ENCODE measurements at places on chromosomes 1 and 21. TPM values are rescaled to one million over a fixed set of nuclear protein-coding genes. Genes with fewer than 3 reads are reported as not detected.

Gene SNX27
- 23.3 TPM for total RNA-seq

Gene CHML
- 15.5 TPM for total RNA-seq

Gene THEMIS2
- total RNA-seq, result 0.88 TPM

Gene CDK18
- 0.57 TPM for total RNA-seq

Gene FCRL2
- total RNA-seq, result not detected

Gene CYP4Z1
- not detected for total RNA-seq

Gene NOTCH2NLA
- total RNA-seq, result 37.0 TPM

Gene C1orf185
- total RNA-seq, result not detected

Gene AMY1C
- total RNA-seq, result not detected

- H3K36me3 ChIP-seq, result no peaks in the 10 kb centered on the region
- H3K27ac ChIP-seq, result no peak overlapping the region
These were observed 6.4 kb upstream of the CGN start for GRCh38 chr1:151504759-151505158.

DNA sequence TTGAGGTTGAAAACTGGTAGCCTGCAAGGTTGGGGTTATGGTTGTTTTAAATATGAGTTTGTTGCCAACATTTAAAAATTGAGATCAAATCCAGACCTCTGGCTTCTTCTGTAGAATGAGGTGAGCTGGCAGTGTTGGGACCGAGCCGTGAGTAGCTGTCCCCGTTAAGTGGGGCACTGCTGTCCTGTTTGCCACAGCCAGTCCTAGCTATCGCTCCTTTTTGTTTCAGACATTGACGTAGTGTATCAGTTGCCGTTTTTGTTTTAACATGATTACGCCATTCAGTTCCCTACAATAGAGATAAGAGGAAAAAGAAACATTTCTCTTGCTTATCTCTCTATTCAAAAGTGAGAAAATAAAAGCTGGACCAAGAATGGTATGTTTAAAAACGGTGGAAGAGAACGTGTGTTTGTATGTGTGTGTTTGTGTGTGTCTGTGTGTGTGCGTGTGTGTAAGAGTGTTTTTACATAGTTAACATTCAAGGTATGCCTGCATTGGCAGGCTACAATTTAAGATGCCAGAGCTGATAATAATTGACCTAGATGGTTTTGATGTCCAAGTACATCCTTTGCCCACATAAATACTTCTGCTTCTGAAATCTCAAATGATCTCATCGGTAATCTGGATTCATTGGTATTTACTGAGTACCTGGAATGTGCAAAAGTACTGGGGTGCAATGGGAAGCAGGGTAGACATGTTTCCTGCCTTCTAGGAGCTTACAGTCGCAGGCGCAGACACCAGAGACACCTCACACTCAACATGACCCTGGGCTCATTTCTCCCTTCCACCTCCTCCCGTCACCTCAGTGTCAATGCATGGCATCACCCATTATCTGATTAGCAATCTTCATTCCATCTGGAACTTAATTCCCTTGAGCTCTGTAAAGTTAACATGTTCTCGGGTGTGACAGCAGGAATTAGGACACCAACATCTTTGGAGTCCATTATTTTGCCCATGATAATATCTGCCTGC, 65.8 kb downstream of the HUNK start:
- H3K27ac ChIP-seq, result no peak overlapping the region
- H3K27me3 ChIP-seq, result peaks cover 2% of the 10 kb centered on the region
- DNase-seq, result no peak
- peaks cover 9% of the 10 kb centered on the region for H3K36me3 ChIP-seq
- H3K4me3 ChIP-seq, result no peak overlapping the region

GRCh38 chr1:214553142-214553710, 1.8 kb upstream of the PTPN14 start:
- peak overlapping the region; percentile 64 for H3K27ac ChIP-seq
- H3K36me3 ChIP-seq, result peaks cover 17% of the 10 kb centered on the region
- no peak for DNase-seq

GRCh38 chr1:196933531-196934189, 9.9 kb upstream of the CFHR2 start:
- no peak for DNase-seq
- H3K27ac ChIP-seq, result no peak overlapping the region
- no peaks in the 10 kb centered on the region for H3K36me3 ChIP-seq
- no peaks in the 10 kb centered on the region for H3K4me1 ChIP-seq

DNA sequence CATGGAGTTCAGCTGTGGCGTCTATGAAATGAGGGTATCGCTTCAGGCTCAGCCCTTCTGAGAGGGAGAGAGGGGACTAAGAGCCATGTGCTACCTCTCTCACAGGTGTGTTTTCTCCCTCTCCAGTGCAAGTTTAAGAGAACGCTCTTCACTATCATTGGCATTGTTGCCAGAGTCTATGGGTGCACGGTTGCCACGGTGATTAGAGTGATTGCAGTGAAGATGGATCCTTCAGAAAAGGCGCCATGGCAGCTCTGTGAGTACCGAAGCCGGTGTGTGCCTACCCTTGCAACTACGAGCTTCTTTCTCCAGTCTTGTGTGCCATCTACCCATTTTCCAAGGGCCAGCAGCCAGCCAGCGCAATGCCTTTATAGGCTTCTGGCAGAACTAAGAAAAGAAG, 290.5 kb downstream of the OMA1 start:
- H3K36me3 ChIP-seq, result no peaks in the 10 kb centered on the region
- no peak overlapping the region for H3K4me3 ChIP-seq
- H3K4me1 ChIP-seq, result no peaks in the 10 kb centered on the region
- peaks cover 12% of the 10 kb centered on the region for H3K27me3 ChIP-seq
- no peak for DNase-seq

GRCh38 chr1:205271277-205271676, 43.5 kb downstream of the TMCC2 start:
- peak overlapping the region; percentile 63 for H3K27ac ChIP-seq
- no peak for DNase-seq
- H3K36me3 ChIP-seq, result peaks cover 4% of the 10 kb centered on the region
- H3K27me3 ChIP-seq, result peaks cover 2% of the 10 kb centered on the region

DNA sequence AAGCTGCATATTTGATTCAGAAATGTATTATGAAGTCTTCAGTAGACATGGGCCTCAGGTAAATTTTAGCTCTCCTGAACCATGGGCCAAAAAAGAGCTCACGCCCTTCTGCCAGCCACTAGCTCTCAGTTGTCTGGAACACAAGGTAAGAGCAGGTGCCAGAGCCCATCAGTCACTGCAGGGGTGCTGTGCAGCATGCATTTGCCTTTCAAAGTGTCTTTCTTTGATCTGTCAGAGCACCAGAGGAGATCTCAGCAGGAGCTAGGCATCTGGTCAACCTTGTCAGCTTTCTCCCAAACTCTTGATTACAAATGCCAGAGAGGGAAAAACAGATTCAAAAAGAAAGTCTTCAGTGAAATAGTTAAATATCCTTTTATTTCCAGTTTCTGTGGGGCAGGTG, 332.3 kb downstream of the COL11A1 start:
- no peak overlapping the region for H3K27ac ChIP-seq
- no peak for DNase-seq
- peaks cover 9% of the 10 kb centered on the region for H3K4me1 ChIP-seq

DNA sequence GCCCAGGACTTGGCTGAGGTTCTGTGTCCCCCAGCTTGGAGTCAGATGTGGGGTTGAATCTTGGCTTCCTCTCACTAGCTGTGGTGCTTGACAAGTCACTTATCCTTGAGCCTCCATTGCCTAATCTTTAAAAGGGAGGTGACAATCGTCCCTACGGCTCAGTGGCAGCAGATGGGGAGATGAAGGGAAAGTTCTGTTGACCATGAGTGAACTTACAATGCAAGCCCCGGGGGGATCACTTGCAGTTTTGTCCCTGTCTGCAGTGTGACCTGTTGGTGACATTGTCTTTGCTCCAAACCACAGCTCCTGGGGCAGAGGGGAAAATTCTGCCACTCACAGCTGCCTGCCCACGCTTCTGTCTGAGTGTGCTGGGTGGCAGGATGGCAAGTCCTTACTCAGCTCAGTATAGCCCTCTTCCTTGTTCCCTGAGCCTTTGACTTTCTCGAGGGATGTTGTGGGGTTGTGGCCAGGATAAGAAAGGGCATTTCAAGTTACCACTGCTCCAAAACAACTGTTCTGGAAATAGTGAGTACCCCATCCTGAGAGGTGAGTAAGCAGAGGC, 1.7 kb downstream of the PCSK9 start:
- H3K4me3 ChIP-seq, result no peak overlapping the region
- H3K4me1 ChIP-seq, result peaks cover 5% of the 10 kb centered on the region
- H3K27ac ChIP-seq, result no peak overlapping the region
- peaks cover 66% of the 10 kb centered on the region for H3K27me3 ChIP-seq

GRCh38 chr1:18735224-18735997, 104.8 kb downstream of the PAX7 start:
- H3K27ac ChIP-seq, result no peak overlapping the region
- DNase-seq, result no peak
- no peaks in the 10 kb centered on the region for H3K36me3 ChIP-seq
- H3K27me3 ChIP-seq, result peaks cover 20% of the 10 kb centered on the region

DNA sequence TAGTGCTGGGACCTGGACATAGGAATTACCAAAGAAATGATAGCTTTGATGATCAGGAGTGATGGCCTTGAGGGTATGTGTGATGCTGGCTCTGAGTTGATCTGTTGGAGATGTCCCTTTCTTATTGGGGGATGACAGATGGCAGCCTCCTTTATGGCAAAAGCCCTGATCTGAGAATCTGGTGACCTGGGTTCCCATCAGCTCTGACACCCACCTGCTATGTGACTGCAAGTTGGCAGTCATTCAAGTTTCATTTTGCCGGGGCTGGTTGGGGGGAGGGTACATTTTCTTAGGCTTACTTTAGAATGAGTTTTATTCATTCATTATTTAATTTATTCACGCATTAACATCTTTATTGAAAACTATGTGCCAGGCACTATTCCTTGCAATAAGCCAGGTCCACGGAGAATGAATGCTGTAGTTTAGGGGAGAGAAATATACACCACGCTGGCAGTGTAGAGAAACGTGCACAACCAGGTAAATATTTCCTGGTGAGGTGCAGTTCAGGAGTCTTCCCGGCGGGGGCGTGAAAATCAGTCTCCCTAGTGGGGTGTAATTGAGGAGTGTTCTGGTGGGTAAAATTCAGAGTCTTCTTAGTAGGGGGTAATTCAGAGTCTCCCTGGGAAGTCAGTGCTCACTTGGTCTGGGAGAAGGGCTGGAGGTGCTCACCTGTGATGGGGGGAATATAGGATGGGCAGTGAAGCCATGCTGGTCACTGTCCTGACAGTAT, 401.3 kb downstream of the CAMTA1 start:
- H3K27me3 ChIP-seq, result peaks cover 11% of the 10 kb centered on the region
- no peak for DNase-seq
- no peak overlapping the region for H3K27ac ChIP-seq
- H3K4me1 ChIP-seq, result no peaks in the 10 kb centered on the region

GRCh38 chr1:161258439-161259344, at the start of gene PCP4L1:
Gene PCP4L1, plus strand, starts transcription at chr1:161258745. Its CDS starts 230 bp downstream, at chr1:161258975.
- H3K4me3 ChIP-seq, result no peak within 1 kb of the TSS
- peaks cover 46% of the 10 kb centered on the region for H3K27me3 ChIP-seq
- no peak within 1 kb of the TSS for H3K27ac ChIP-seq
- H3K36me3 ChIP-seq, result peaks cover 18% of the 10 kb centered on the region

DNA sequence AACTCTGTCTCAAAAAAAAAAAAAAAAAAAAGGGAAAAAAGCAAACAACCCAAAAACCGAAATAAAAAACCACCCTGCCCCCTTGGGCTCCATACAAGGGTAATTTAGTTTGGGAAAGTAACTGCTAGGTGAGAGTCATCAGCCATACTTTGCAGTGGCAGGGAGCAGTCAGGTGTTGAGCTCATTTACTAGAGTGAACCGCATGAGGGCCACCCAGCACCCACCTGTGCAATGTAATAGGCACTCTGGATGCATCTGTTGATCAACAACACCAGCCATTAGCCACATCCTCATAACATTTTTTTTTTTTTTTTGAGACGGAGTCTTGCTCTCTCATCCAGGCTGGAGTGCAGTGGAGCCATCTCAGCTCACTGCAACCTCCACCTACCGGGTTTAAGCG, 9.1 kb downstream of the INAVA start:
- no peaks in the 10 kb centered on the region for H3K36me3 ChIP-seq
- H3K27ac ChIP-seq, result no peak overlapping the region
- DNase-seq, result no peak
- H3K27me3 ChIP-seq, result peaks cover 45% of the 10 kb centered on the region
- H3K4me1 ChIP-seq, result no peaks in the 10 kb centered on the region
- no peak overlapping the region for H3K4me3 ChIP-seq

- H3K4me3 ChIP-seq, result no peak overlapping the region
- H3K36me3 ChIP-seq, result no peaks in the 10 kb centered on the region
- no peak overlapping the region for H3K27ac ChIP-seq
- DNase-seq, result no peak
- no peaks in the 10 kb centered on the region for H3K27me3 ChIP-seq
- no peaks in the 10 kb centered on the region for H3K4me1 ChIP-seq
These were observed 64.2 kb downstream of the PLA2G4A start for GRCh38 chr1:186892936-186893335.

- no peak for DNase-seq
- H3K27me3 ChIP-seq, result peaks cover 21% of the 10 kb centered on the region
- no peaks in the 10 kb centered on the region for H3K36me3 ChIP-seq
- H3K4me3 ChIP-seq, result no peak overlapping the region
These were observed 19.7 kb upstream of the TMEM52 start for GRCh38 chr1:1938613-1939295.

All from HFFc6 (cell line).